ENCODE measurements at places on chromosomes 11 and 22.

DNA sequence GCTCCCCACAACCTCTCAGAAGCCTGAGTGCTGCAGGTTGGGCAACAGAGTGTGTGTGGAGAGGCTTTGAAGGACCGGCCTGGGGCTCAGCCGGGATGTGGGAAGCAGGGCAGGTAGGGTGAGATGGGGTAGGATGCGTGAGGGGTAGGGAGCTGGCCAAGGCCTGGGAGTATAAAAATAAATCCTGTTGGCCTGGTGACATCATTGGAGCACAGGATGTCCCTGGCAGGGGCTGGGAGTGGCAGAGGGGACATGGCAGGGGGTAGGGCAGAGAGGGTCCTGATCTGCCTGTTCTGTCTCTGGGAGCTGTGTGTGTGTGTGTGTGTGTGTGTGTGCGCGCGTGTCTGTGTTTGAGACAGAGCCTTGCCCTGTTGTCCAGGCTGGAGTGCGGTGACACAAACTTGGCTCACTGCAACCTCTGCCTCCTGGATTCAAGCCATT lies 28.6 kb downstream of the TEF start:
- DNase-seq = no peak

- DNase-seq = no peak
Observed at GRCh38 chr11:83628622-83629355, 342.6 kb upstream of the CCDC90B start.

GRCh38 chr11:61773356-61773755 lies 19.0 kb downstream of the TMEM258 start:
- no peak for DNase-seq

DNA sequence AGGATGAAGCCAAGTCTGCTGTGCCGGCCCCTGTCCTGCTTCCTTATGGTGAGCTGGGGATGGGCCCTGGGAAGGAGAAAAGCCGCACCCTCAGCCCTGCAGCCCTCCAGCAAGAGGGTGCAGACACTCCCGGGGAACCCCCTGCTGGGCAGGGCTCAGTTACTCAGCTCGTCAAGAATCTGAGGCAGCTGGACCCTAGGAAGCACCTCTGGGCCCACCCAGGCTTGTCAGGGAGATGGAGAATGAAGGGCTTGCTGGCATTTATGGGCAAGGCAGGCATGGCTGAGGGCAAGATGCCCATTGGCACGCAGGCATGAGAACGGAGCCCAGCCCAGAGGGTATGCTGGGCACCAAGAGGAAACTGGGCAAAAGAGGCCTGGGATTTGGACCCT lies 12.9 kb downstream of the RELT start:
- no peak for DNase-seq

GRCh38 chr11:68201492-68201891 lies 11.6 kb downstream of the KMT5B start:
- no peak for DNase-seq

DNA sequence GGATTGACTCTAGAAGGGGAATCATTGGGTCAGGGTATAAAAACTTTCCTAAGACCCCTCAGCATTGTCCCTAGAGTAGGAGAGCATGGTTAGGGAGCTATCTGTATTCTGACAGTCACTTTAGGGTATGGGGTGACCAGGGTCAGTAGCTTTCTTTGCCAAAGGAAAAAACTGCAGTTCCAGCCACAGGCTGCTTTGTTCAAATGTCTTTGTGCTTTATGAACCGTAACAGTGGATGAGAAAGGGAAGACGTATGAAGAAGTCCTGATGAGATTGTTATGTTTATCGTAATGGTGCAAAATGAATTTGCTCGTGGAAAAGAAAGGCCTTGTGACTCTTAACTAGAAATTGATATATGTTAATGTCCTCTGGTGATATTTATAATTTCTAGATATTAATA lies 30.0 kb downstream of the CYB5R2 start:
- DNase-seq = no peak

DNA sequence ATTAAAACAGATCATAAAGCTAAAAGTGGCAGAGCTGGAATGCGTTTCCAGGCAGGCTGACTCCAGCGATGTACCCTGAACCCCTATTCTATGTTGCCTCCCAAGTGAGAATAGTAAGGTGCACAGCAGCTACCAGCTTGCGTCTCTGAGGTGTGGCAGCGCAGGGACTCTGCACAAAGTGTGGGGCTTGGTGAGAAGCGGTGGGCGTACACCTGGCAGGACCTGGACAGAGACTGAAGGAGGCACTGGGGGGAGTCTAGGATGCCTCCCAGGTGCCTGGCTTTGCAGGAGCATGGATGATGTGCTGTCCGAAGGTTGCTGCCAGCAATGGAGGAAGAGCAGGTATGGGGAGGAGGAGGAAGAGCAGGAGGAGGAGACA lies 42.9 kb downstream of the AMPD3 start:
- no peak for DNase-seq

DNA sequence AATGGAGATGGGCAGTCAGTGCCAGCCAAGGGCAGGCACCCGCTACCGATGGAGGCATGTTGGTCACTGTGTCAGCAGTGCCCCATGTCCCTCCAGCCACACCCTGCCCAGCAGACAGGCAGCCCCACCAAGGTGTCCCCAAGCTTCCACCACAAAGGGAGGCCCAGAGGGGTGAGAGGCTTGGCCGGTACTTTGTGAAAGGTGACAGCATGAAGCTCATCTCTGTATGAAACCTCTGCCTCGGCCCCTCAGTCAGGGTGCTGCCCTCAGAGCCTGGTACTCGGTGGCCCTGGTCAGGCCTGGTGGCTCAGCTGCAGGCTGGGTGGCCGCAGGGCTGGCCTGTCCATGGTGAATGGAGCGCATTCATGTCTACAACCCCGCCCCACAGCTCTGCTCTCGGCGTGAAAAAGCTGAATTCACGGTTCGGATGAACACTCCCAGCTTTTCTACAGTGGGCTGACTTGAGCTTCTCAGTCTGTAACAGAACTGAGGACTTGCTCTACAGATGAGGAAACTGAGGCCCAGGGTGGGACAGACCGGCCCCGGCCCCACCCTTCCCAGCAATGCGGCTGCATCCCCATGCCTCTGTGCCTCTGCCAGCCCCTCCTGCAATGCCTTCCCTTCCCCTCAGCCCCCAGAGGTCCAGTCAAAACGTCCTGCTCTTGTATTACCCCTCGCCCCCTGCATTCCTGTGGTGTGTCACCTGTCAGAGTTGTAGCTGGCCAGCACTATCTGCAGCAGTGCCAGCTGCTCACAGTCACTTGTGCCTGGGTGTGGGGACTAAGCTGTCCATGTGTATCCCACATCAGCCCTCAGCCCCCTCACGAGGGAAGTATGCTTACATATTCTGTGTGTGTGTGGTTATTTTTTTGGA lies 27.7 kb downstream of the RSPH14 start:
- DNase-seq = no peak

Measured in stimulated activated CD4-positive, alpha-beta T cell treated with anti-CD3 and anti-CD28 coated beads, TNF-alpha, amount 100 ng/mL, for 1 hour (primary cell).